ENCODE measurements at places on chromosomes 1 and 21.
A peak's percentile ranks its signal among the peaks of the same experiment; 100 is the strongest.

GRCh38 chr1:156245451-156246232, 2.2 kb downstream of the PAQR6 start:
- peak; percentile 79 for DNase-seq

- DNase-seq: no peak
Observed at GRCh38 chr1:161019751-161020495, 1.0 kb downstream of the F11R start.

- DNase-seq: no peak
Observed at GRCh38 chr21:14736672-14737071, 190.6 kb upstream of the SAMSN1 start.

GRCh38 chr1:81314513-81315233, 486.1 kb upstream of the ADGRL2 start:
- DNase-seq: no peak

DNA sequence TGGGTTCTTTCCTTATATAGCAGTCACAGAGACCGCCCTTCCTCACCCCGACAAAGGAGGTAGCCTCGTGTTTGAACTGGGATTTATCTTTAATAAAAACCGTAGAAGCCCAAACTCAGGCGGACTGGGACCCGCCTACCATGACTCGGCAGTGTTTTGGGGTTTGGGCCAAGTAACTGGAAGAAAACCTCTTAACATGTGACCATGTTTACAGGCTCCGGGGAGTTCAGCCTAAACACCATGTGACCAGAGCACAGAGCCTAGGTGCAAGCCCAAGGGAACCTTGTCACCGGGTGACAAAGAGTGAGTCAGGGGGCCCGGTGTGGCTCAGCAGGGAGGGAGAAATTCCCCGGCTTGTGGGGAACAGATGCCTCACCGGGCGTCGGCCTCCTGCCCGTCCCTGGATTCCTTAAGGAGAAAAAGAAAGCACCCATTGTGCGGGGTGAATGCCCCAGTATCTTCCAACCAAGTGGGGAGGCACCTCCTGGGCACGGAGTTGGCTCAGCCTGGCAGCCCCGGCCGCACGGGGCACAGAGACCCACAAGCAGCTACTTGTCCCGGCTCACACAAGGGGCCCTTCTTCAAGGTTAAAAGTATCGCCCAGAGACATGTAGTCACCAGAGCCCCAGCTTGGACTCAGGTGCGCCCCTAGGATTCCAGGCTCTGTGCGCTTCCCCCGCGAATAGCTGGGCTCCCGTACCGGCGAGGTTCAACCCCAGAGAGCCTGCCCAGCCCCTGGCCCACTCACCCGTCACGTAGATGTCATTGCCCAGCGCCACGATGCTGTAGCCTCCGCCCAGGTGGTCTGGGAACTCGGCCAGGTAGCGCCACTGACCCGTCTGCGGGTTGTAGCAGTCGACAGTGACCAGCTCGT, 1.4 kb downstream of the KLHL21 start:
- no peak for DNase-seq

GRCh38 chr1:6224718-6225117, 11.0 kb downstream of the ICMT start:
- no peak for DNase-seq

DNA sequence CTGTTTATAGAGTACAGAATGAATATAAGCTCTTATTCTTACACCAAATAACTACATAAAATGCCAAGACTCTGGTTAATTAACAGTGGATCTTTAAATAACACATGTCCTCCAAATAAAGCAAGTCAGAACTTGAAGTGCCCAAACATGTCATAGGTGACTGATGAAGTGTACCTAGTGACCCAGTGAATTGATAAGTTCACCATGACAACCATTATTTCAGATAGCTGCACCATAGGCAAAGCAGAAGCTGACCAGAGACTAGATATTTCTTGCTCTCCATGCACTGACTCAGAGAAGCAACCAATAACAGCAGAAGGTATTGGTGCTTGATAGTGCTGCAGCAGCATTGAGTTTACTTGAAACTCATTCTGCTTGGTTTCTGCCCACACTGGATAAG, 192.1 kb downstream of the DUSP10 start:
- DNase-seq: no peak

DNA sequence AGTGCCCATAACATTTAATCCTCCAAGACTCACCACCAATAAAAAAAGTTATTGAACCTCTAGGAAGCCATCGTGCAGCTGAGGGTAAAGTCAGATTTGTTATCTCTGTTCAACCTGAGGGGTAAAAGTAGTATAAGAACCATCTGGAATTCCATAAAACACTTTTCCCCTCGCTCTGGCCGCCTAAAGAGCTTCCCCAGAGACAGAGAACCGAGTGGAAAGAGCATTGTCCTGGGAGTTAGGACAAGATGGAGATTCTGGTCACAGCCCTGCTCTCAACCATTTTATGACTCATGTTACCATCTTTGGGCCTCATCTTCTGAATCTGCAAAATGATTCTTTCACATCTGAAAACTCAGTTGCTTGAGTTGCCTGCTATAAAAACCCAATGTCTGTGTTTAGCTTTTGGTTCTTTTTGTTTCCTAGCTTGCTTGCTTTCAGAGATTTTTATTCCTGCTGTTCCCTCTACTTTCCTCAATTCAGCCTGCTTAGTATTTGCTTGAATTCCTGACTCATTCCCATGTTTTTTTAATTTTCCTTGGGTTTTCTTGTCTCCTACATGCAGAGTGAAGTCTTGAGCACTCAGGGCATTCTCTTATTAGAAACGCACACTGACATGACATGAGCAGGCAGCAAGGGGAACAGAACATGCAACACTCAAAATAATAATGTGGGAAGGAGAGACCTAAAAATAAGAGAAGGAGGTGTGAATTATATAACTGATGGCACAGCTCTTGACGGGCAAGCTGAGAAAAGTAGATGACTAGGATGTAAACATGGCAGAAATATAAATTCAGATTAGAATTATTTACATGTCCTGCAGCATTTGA, 1.7 kb downstream of the EPHX4 start:
- DNase-seq: no peak

DNA sequence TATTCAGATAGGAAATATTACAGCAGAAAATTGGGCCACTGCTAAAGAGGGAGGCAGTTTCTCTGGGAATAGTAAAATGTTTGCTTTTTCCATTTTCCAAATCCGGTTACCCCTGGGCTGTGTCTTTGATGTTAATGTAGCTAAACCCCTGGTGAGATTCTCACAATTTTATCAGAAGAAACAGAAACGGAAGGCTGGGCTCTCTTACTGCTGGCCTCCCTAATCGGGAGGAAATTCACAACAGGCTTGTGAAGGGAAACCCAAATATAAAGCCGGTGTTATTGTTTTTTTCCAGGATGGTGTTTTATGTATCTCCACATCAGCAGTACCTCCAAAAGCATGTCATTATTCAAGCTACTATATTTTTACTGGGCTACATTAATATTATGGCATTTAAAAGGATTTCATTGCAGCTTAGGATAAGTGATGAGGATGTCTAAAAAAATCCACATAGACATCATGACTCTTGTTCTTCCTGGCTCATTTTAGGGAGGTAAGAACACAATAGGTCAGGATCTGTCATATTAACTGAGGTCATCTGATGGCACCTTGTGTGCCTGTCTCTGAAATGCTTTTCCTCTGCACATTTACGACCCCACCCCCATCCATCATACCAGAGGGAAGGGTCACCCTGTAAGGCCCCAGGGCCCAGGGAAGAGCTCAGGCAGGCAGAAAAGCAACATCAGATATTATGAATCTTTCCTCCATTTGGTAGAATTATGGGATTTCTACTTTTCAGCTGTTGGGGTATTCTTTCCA, 158.7 kb downstream of the DSCAM start:
- DNase-seq: peak; percentile 28

- no peak for DNase-seq
Observed at GRCh38 chr1:214727274-214727673, 124.3 kb downstream of the CENPF start.

- DNase-seq: peak; percentile 68
Observed at GRCh38 chr21:38787461-38788274, 18.1 kb upstream of the ETS2 start.

GRCh38 chr1:227739636-227740035, 4.4 kb downstream of the SNAP47 start:
- no peak for DNase-seq

GRCh38 chr1:61572046-61572445, 152.9 kb downstream of the TM2D1 start:
- DNase-seq: no peak

GRCh38 chr1:43325381-43325780, 12.2 kb upstream of the MPL start:
- DNase-seq: no peak

- DNase-seq: no peak
Observed at GRCh38 chr1:230030122-230030821, 36.8 kb upstream of the GALNT2 start.

DNA sequence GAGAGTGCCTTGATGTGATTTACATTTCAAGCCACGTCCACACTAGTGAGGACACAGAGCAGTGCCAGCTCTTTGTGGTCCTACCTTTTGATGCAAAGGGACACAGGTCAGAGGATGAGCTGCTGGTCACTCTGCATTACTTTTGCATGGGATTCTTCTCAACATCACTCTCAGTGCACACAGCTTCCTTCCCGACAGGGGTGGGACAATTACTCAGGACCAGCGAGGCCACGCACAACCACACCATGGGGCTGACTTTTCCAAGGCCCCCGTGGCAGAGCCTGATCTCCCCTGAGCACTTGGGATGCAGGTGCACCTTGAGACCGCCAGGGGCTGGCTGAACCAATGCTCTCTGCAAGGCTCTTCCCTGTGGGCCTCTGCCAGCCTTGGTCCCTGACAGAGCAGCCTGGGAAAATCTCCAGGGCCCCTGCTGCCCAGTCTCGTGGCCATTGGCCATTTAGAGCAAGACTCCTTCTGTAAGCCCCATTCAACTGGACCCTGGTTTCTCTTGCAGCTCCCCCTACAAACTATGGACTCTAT, 13.2 kb upstream of the PRAMEF12 start:
- peak; percentile 12 for DNase-seq

- DNase-seq: no peak
Observed at GRCh38 chr1:41394369-41394744, 33.1 kb downstream of the FOXO6 start.

GRCh38 chr1:204992201-204992997, 50.6 kb upstream of the CNTN2 start:
- no peak for DNase-seq

DNA sequence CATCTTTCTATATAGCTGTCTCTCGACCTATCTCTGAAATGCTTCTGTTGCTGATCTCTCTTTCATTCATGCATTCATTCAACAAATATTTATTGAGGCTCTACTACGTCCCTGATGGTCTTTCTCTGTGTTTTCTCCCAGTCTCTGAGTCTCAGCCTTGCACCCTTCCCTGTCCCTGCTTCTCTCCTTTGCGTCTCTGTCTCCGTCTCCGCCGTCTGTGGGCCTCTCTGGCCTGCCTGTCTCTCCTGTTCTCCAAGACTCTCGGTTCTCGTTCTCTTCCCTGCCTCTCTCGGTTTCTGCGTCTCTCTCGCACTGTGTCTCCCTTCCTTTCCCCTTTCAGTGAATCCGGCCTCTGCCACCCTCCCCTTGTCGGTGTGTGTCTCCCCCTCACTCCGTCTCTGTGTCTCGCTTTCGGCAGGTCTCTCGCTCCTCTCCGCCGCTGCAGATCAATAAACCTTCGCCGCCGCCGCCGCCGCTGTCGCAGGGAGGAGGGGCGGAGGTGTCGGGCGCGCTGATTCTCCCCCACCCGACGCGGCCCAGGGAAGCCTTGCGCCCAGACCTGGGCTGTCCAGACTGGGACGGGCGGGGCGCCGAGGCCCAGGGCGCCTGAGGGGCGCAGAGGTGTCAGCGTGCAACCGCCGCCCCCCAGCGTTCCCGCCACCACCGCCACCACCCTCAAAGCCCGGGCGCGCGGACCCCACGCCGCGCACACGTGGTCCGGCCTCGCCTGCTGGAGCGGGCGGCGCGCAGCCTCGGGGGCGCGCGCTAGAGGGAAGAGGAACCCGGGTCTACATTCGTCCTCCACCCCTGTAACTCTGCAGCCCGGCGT, 3.0 kb downstream of the EFNA3 start:
- no peak for DNase-seq
